Liver (tissue), 10 donors: ENCODE measurements at places on chromosomes 6 and 20.

GRCh38 chr20:20373091-20373571 is 5.2 kb downstream of the INSM1 start:
- H3K4me3 ChIP-seq = no peak overlapping the region
- no peak overlapping the region for H3K27ac ChIP-seq
- H3K4me1 ChIP-seq = peaks cover 17% of the 10 kb centered on the region
- no peak for DNase-seq

DNA sequence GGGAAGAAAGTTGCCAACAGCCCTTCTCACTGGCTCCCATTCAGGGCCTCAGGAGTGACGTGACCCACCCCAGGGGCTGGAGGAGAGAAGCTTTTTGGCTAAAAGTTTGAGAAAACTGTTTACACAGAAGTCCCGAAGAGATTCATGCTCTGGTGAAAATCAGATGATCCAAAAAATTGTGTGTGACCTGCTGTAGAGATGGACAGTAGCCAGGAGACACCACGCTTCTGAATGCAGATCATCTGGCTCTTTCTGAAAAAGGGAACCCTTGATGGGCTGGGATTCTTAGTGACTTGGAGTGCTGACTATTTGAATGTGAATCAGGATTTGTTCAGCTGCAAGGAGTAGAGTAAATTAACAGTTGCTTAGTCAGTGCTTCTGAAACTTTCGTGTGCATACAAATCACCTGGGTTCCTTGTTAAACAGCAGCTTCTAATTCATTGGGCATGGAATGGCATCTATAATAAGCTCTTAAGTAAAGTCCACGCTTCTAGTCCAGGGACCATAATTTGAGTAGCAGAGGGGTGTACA is 265.1 kb downstream of the PREX1 start:
- no peak for DNase-seq
- no peaks in the 10 kb centered on the region for H3K27me3 ChIP-seq
- H3K4me1 ChIP-seq = no peaks in the 10 kb centered on the region
- H3K36me3 ChIP-seq = no peaks in the 10 kb centered on the region
- no peak overlapping the region for H3K4me3 ChIP-seq
- H3K27ac ChIP-seq = no peak overlapping the region

GRCh38 chr6:113143206-113143605 is 713.9 kb upstream of the MARCKS start:
- H3K36me3 ChIP-seq = no peaks in the 10 kb centered on the region
- no peak for DNase-seq
- no peaks in the 10 kb centered on the region for H3K4me1 ChIP-seq
- H3K4me3 ChIP-seq = no peak overlapping the region

- H3K27me3 ChIP-seq = no peaks in the 10 kb centered on the region
- H3K4me1 ChIP-seq = peaks cover 40% of the 10 kb centered on the region
- DNase-seq = no peak
- H3K4me3 ChIP-seq = no peak overlapping the region
- no peaks in the 10 kb centered on the region for H3K36me3 ChIP-seq
Measured at GRCh38 chr20:49706630-49707091, 7.0 kb downstream of the B4GALT5 start.

DNA sequence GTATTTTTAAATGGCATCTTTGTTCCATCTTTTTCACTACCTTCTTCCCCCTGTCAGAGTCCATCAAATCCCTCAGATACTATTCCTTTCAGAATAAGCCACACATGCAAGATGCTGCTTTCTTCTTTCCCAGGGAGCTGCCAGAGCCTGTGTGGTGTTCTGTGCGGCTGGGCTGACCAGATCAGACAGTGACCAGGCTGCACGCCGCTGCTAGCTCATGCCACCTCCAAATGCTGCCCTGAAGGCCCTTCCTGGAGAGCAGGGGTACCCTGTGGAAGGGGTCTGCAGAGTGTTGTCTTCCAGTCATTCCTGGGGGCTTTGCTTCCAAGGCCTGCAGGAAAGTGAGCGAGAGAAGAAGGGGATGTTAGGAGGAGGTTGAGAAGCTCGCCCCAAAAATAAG is 179.1 kb upstream of the SUPT3H start:
- H3K4me3 ChIP-seq = no peak overlapping the region
- no peaks in the 10 kb centered on the region for H3K27me3 ChIP-seq
- no peaks in the 10 kb centered on the region for H3K36me3 ChIP-seq

- H3K4me3 ChIP-seq = no peak overlapping the region
- H3K36me3 ChIP-seq = peaks cover 19% of the 10 kb centered on the region
- no peak for DNase-seq
- peaks cover 13% of the 10 kb centered on the region for H3K4me1 ChIP-seq
Measured at GRCh38 chr20:2654384-2654822, 2.0 kb downstream of the NOP56 start.

GRCh38 chr20:11012975-11013374 is 339.2 kb upstream of the JAG1 start:
- no peak overlapping the region for H3K27ac ChIP-seq
- no peak for DNase-seq
- H3K4me1 ChIP-seq = no peaks in the 10 kb centered on the region

DNA sequence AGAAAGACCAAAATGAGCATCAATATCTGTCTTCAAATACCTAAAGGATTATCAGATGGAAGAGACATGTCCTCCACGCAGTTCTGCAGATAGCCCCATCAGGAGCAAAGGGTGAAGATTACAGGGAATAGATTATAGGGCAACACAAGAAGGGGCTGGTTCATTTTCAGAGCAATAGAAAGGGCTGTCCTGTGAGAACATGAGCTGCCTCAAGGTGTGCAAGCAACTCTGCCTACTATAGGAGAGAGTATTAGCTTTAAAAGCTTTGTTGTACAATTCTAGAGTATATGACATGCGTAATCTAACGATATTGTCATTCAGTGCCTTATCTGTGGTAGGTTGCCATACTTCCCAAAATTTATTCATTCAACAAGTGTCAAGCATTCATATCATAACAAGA is 112.7 kb downstream of the NRSN1 start:
- H3K27me3 ChIP-seq = no peaks in the 10 kb centered on the region
- H3K27ac ChIP-seq = no peak overlapping the region
- no peaks in the 10 kb centered on the region for H3K36me3 ChIP-seq
- no peak for DNase-seq
- H3K4me1 ChIP-seq = no peaks in the 10 kb centered on the region
- H3K4me3 ChIP-seq = no peak overlapping the region

DNA sequence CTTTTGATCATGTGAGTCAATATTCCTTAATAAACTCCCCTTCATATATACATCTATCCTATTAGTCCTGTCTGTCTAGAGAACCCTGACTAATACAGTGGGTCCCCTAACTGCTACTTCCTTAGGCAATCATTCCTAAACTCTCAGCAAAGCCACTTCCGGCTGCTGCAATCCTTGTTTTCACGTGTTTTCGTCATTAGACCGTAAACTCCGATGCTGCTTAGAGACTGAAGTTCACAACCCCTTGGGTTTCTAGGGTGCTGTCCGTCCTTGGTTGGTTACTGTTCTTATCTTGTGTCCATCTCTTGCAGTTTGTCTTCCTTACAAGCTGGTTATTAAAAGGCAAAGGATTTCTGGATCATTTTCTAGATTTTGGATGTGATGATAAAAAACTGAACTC is 106.4 kb downstream of the GMPR start:
- H3K36me3 ChIP-seq = no peaks in the 10 kb centered on the region
- H3K27me3 ChIP-seq = no peaks in the 10 kb centered on the region
- no peak overlapping the region for H3K4me3 ChIP-seq
- DNase-seq = no peak
- H3K4me1 ChIP-seq = no peaks in the 10 kb centered on the region

- peak overlapping the region; percentile 84 for H3K27ac ChIP-seq
- peaks cover 4% of the 10 kb centered on the region for H3K4me1 ChIP-seq
- DNase-seq = peak; percentile 52
- no peaks in the 10 kb centered on the region for H3K27me3 ChIP-seq
- H3K36me3 ChIP-seq = no peaks in the 10 kb centered on the region
- H3K4me3 ChIP-seq = peak overlapping the region; percentile 91
Measured at GRCh38 chr6:130020073-130020906, 1.9 kb downstream of the L3MBTL3 start.

GRCh38 chr6:85865420-85866369 is 223.0 kb upstream of the SYNCRIP start:
- no peaks in the 10 kb centered on the region for H3K36me3 ChIP-seq
- H3K4me1 ChIP-seq = no peaks in the 10 kb centered on the region
- H3K4me3 ChIP-seq = peak overlapping the region; percentile 28
- DNase-seq = no peak
- no peaks in the 10 kb centered on the region for H3K27me3 ChIP-seq

- no peaks in the 10 kb centered on the region for H3K27me3 ChIP-seq
- no peaks in the 10 kb centered on the region for H3K36me3 ChIP-seq
- no peak overlapping the region for H3K27ac ChIP-seq
- DNase-seq = no peak
Measured at GRCh38 chr6:66173587-66173986, 466.6 kb upstream of the EYS start.

GRCh38 chr6:56311061-56311460 is 63.7 kb upstream of the COL21A1 start:
- no peaks in the 10 kb centered on the region for H3K4me1 ChIP-seq
- H3K27ac ChIP-seq = no peak overlapping the region
- H3K27me3 ChIP-seq = no peaks in the 10 kb centered on the region
- H3K4me3 ChIP-seq = no peak overlapping the region
- no peaks in the 10 kb centered on the region for H3K36me3 ChIP-seq

DNA sequence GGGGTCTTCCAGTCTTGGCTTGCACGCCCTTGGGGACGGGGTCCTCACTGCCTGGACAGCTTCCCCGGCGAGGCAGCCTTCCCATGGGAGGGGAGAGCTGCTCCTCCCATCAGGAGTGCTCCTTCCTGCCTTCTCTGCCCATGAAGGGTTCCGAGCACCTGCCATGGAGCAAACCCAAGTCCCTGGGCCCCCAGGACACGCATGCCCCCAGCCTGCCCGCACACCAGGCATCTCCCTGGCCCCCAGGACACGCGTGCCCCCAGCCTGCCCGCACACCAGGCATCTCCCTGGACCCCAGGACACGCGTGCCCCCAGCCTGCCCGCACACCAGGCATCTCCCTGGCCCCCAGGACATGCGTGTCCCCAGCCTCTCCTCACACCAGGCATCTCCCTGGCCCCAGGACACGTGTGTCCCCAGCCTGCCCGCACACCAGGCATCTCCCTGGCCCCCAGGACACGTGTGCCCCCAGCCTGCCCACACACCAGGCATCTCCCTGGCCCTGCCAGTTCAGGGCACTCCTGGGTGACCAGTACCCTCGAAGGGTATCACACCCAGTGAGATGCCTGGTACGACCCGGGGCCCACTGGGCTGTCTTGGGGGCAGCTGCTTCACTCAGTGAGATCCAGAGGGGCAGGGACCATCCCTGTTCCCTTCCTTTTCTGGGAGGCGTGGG is 21.7 kb downstream of the COL20A1 start:
- H3K4me3 ChIP-seq = no peak overlapping the region
- no peak overlapping the region for H3K27ac ChIP-seq
- no peaks in the 10 kb centered on the region for H3K36me3 ChIP-seq
- no peaks in the 10 kb centered on the region for H3K4me1 ChIP-seq
- no peaks in the 10 kb centered on the region for H3K27me3 ChIP-seq

DNA sequence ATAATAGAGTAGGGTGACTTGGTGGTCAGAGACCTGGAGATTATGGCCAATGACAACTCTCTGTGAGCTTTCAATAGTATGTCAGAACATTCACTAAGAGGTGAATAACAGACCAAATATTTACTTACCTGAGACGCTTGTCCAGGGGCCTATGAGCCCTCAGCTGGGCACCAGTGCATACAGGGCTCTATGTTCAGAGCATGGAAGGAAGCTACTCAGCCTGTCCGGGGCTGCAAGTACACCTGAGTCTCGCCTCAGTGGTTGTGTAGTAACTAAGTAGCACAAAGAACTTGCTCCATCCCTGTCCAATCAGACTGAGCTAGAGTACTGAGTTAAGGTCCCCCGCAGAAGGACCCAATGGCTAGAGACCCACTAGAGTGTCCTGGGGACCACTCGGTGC is 11.6 kb upstream of the SCGN start:
- H3K27ac ChIP-seq = no peak overlapping the region
- DNase-seq = no peak
- no peaks in the 10 kb centered on the region for H3K4me1 ChIP-seq
- H3K4me3 ChIP-seq = no peak overlapping the region
- no peaks in the 10 kb centered on the region for H3K27me3 ChIP-seq

- no peaks in the 10 kb centered on the region for H3K27me3 ChIP-seq
- H3K27ac ChIP-seq = no peak overlapping the region
- no peaks in the 10 kb centered on the region for H3K36me3 ChIP-seq
- no peak overlapping the region for H3K4me3 ChIP-seq
- peaks cover 19% of the 10 kb centered on the region for H3K4me1 ChIP-seq
Measured at GRCh38 chr20:48795732-48796131, 32.1 kb downstream of the PREX1 start.

DNA sequence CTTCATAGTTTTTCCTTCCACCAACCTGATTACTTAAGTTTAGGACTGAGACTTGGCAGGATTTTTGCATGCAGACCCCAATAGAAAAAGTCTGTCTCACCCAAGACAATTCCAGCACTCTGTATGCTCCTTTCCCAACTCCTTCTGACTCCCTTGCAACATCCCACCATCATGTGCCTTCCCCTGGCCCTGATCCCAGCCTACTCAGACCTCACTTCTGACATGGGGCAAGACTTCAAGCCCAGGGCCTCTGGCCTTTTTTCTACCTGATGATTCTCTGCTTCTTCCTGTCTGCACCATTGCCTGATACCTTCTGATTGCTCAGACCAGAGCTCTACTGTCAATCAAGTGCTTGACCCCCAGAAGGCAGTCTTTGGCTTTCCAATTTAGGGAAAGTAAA is 96.6 kb downstream of the HAO1 start:
- H3K36me3 ChIP-seq = no peaks in the 10 kb centered on the region
- no peaks in the 10 kb centered on the region for H3K4me1 ChIP-seq
- DNase-seq = no peak
- no peaks in the 10 kb centered on the region for H3K27me3 ChIP-seq
- H3K27ac ChIP-seq = no peak overlapping the region

- no peaks in the 10 kb centered on the region for H3K4me1 ChIP-seq
- no peak overlapping the region for H3K4me3 ChIP-seq
- H3K36me3 ChIP-seq = no peaks in the 10 kb centered on the region
- H3K27ac ChIP-seq = no peak overlapping the region
- H3K27me3 ChIP-seq = no peaks in the 10 kb centered on the region
Measured at GRCh38 chr6:119727504-119728219, 378.1 kb upstream of the MAN1A1 start.

DNA sequence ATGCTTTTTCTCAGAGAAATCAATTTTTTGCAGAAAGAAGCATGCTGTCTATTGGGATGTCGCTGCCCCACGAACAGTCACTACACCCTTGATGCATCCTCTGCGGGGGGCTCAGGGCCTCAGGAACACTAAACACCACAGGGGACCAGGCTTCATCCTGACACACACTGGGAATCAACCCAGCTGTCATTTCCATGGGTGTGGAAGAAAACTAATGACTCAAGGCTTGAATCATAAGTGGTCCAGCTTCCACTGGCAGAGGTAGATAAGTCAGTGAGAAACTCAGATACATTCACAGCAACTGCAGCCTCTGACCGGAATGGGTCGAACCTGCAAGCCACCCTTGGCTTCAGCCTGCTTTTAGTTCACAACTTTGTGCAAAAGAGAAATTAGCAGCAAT is 81.3 kb upstream of the SPTLC3 start:
- no peaks in the 10 kb centered on the region for H3K36me3 ChIP-seq
- peaks cover 3% of the 10 kb centered on the region for H3K4me1 ChIP-seq
- DNase-seq = no peak
- no peaks in the 10 kb centered on the region for H3K27me3 ChIP-seq
- no peak overlapping the region for H3K27ac ChIP-seq
